ENCODE measurements at places on chromosomes 3 and 15.
A peak's percentile ranks its signal among the peaks of the same experiment; 100 is the strongest.

DNA sequence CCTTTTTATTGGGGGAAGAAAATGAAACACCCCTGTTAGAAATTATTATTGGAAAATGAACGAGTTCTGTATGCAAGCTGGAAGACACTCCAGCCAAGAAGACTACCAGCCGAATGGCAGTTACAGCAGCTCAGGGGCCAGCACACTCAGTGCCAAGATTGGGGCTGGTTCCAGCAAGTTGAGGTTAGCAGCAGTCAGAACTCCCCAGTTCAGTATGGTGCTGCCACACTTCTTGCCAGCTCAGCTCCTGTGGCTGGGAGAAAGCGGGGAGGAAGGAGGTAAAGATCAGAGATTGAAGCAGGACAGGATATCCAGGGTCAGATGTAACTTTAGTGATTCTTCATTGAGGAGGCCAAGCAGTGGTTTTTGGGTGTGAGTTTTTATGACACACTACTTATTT lies 280.2 kb upstream of the NR2E3 start:
- no peak overlapping the region for H3K4me3 ChIP-seq
- H3K27ac ChIP-seq, result no peak overlapping the region
- DNase-seq, result no peak
- H3K27me3 ChIP-seq, result peaks cover 7% of the 10 kb centered on the region
- no peaks in the 10 kb centered on the region for H3K36me3 ChIP-seq

- H3K27me3 ChIP-seq, result no peaks in the 10 kb centered on the region
- H3K4me1 ChIP-seq, result no peaks in the 10 kb centered on the region
- no peaks in the 10 kb centered on the region for H3K36me3 ChIP-seq
- H3K4me3 ChIP-seq, result no peak overlapping the region
Observed at GRCh38 chr3:170330366-170330765, 27.1 kb upstream of the SKIL start.

- no peaks in the 10 kb centered on the region for H3K4me1 ChIP-seq
- no peak overlapping the region for H3K4me3 ChIP-seq
- H3K36me3 ChIP-seq, result no peaks in the 10 kb centered on the region
- no peak overlapping the region for H3K27ac ChIP-seq
- no peak for DNase-seq
Observed at GRCh38 chr3:187484547-187485295, 116.5 kb downstream of the RTP4 start.

- H3K27me3 ChIP-seq, result peaks cover 2% of the 10 kb centered on the region
- H3K4me1 ChIP-seq, result no peaks in the 10 kb centered on the region
- DNase-seq, result no peak
- H3K36me3 ChIP-seq, result no peaks in the 10 kb centered on the region
Observed at GRCh38 chr3:3356846-3357245, 177.4 kb upstream of the CRBN start.

DNA sequence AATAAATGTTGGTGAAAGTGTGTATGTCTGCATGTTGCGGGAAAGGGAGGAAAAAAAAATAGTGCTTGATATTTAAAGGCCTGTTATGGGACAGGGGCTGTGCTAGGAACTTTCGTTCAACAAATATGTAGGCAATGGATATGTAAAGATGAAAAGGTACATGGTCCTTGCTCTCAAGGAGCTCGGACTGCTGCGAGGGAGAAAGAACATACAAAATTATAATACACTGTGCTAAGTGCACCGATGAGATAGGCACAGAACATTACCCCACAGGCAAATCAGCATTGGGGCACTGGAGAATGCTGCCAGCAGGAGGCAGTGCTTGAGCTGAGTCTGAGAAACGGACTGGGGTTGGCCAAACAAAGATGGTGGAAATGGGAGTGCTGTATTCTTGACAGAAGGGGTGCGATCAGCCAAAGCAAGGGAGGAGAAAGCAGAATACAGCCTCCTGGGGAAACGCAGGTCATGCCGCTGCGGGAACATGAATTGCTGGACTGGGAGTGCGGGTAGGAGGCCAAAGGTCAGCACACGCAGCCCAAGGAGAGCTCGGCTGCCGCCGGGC lies 649 bp downstream of the C15orf40 start:
- H3K27me3 ChIP-seq, result no peaks in the 10 kb centered on the region
- H3K4me1 ChIP-seq, result peaks cover 50% of the 10 kb centered on the region
- peak; percentile 89 for DNase-seq
- H3K27ac ChIP-seq, result peak overlapping the region; percentile 90
- H3K4me3 ChIP-seq, result peak overlapping the region; percentile 87

DNA sequence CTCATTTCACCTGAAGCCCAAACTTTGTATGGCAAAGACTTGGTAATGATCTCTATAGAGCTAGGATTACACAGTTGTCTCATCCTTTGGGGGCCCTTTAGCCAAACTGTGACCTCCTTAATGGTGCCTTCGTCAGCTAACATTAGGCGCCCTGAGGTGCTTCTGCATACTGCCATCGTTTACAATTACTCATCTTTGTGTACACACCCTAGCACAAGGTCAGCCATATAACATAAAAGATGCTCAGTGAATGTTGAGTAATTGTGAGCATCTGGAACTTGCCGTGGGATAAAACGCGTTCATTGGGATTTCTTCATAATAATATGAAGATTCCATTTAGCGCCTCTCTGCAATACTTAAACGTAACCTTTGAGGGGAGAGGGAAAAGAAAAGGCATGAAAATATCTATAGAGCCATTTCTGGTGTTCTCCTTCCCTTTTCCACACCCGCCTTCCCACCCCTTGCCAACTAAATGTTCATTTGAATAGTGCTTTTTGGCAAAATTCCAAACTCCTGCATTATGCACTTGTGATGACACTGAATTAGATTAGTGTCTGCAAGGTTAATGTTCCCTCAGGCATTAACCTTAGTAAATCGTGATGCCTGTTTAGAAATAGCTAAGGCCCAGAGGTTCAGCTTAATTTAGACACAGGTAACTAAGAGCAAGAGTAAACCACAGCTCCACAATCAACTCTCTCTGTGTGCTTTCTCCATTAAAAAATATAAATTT lies 990 bp upstream of the ZNF148 start:
- H3K36me3 ChIP-seq, result peaks cover 18% of the 10 kb centered on the region
- no peak for DNase-seq
- H3K27ac ChIP-seq, result peak overlapping the region; percentile 93
- H3K4me3 ChIP-seq, result peak overlapping the region; percentile 97

DNA sequence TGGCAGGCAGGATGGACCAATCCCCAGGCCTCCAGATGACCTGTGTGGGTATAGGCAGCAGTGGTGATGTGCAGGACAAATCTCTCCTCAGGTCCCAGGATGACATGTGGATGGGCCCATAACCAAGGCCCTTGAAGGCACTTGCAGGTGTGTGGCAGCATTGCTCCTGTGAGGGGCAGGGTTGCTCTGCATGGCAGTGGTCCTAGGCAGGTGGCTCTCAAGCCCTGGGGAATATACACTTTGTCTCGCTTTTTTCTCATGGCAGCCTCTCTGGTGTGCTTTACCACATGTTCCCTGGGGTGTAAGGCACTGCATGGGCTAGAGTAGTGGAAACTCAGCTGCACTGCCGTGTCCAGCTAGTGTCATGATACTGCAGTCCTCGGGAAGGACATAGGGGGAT lies 503.6 kb downstream of the UNC13C start:
- H3K27ac ChIP-seq, result no peak overlapping the region
- H3K27me3 ChIP-seq, result no peaks in the 10 kb centered on the region
- DNase-seq, result no peak
- no peak overlapping the region for H3K4me3 ChIP-seq
- H3K4me1 ChIP-seq, result no peaks in the 10 kb centered on the region
